ENCODE measurements at places on chromosomes 4 and X.

- DNase-seq: no peak
Measured at GRCh38 chr4:16480011-16480410, 253.7 kb upstream of the TAPT1 start.

DNA sequence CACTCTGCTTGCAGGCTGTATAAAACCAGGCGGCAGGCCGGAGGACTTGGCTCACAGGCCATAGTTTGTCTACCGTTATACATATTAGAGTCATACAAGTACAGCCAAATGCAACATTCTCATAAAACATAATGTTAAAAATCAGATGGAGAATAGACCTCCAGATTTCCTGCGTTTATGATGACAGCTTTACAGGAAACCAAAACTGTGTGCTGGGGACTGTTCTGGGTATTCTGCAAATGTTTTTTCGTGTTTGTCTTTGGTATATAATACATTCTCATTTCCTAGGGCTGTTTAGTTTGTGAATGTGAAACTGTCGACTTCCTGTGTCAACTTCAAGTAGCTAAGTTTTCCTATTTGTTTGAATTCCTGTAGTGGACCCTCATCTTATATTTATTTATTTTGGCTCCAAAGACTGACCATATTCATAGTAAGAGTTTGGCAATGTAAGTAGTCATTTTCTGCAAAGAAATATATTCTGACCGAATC is 79.5 kb upstream of the FAM9C start:
- no peak for DNase-seq

GRCh38 chrX:131944936-131945902 is 77.9 kb upstream of the STK26 start:
- no peak for DNase-seq

DNA sequence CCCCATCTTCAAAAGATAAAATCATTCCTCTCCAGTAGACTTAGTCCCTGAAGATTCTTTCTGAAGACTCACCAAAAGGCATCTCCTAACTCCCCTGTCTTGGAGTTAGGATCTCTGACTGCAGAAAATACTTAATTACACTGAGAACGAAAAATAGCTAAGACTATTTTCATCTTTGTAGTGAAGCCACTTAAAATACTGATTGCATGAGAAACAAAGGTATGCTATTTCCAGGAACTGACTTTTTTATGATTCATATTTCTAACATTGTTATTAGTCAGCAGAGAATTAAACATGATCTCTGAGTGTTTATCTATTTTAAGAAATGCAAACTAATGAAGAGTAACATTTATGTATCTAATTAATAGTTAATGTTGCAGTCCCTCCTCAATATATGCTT is 71.8 kb upstream of the NR3C2 start:
- no peak for DNase-seq

DNA sequence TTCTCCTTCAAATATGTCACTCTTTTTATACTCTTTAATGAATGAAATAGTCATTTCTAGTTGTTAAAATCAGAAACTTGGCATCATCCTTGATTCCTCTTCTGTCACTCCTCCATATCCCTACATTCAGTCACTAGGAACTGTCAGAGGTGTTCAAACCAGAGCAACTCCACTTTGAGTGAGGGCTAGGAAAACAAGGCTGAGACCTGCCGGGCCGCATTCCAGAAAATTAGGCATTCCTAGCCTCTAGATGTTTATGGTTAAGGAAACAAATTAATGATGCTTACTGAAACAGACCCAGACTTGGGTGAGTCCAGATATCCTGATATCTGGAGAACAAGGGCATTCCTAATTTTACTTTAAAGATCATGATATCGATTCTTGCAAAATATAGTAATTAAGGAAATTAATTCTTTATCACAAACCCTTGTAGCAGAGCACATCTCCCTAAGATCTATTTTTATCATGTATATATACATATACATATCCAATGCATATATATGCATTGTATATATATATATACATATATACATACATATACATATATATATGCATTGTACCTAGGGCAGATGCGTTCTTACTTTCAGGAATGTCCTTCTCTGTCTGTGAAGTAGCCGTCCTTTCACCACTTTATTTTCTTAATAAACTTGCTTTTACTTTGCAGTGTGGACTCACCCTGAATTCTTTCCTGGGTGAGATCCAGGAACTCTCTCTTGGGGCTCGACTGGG is 98.4 kb upstream of the GC start:
- no peak for DNase-seq

Data from HFF-Myc (cell line).